ENCODE measurements at places on chromosomes 1 and 21.
A peak's percentile ranks its signal among the peaks of the same experiment; 100 is the strongest.

GRCh38 chr1:52534928-52535764 lies 17.7 kb downstream of the TUT4 start:
- no peaks in the 10 kb centered on the region for H3K27me3 ChIP-seq
- no peak overlapping the region for H3K27ac ChIP-seq
- no peak for DNase-seq
- H3K4me1 ChIP-seq, result no peaks in the 10 kb centered on the region
- H3K36me3 ChIP-seq, result no peaks in the 10 kb centered on the region
- H3K4me3 ChIP-seq, result no peak overlapping the region

GRCh38 chr1:227396539-227397353 lies 78.5 kb upstream of the CDC42BPA start:
- H3K36me3 ChIP-seq, result no peaks in the 10 kb centered on the region
- no peak for DNase-seq
- no peak overlapping the region for H3K4me3 ChIP-seq
- no peak overlapping the region for H3K27ac ChIP-seq

DNA sequence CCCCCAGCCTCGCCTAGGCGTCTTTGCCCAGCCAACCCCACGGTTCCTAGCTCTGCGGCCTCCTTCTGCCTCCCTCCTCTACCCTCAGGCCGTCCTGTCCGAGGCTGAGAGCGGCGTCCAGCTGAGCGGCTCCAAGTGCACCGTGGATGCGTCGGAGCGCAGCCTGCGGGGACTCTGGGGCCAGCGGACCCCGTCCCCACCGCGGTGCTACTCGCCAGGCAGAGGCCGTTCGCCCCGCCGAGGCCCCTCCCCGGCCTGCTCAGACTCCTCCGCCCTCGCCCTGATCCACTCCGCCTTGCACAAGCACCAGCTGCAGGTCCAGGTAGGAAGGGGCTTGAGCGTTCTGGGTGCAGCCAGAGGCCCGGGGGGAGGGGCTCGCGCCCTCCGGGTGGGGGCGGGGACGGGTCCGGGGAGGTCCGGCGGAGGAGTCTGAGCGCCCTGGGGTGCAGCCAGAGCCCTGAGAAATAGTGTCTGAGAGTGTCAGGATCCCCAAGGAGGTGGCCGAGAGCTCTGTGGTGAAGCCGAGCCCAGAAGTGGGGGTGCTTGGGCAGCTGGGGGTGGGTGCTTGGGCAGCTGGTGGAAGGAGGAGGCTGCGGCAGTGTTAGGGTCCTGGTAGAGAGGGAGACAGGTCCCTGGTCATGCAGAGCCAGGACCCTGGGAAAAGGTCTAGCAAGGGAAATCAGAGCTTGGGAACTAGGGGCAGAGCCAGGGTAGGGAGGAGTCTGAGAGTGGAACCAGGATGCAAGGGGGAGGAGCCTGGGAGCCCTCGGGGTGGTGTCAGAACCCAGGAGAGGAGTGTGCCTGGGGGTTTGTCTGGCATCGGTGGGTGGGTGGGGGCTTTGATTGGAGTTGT lies 3.2 kb upstream of the NBPF3 start:
- no peak overlapping the region for H3K27ac ChIP-seq
- H3K27me3 ChIP-seq, result no peaks in the 10 kb centered on the region
- no peaks in the 10 kb centered on the region for H3K36me3 ChIP-seq
- no peaks in the 10 kb centered on the region for H3K4me1 ChIP-seq

GRCh38 chr1:229033480-229033879 lies 237.4 kb upstream of the RAB4A start:
- no peaks in the 10 kb centered on the region for H3K36me3 ChIP-seq
- no peaks in the 10 kb centered on the region for H3K27me3 ChIP-seq
- H3K4me1 ChIP-seq, result no peaks in the 10 kb centered on the region
- H3K27ac ChIP-seq, result no peak overlapping the region
- DNase-seq, result no peak
- no peak overlapping the region for H3K4me3 ChIP-seq

DNA sequence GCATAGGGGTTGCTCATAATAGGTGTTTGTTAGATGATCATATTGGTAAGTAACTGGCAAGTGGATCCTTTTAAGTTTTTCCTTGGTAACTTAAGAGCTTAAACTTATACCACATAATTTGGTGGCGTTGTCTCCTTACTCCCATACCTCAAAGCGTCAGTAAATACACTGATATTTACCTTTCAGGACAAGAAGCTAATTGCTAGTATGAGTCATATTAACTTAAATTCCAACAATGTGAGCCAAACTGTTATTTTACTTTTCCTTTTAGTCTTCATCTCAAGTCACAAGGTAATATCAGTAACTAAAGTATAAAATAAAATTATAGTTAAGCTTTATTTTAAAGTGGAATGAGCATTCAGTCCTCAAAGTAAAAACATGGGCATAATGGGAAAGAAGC lies 9.0 kb upstream of the SH3GLB1 start:
- DNase-seq, result no peak
- no peak overlapping the region for H3K4me3 ChIP-seq
- no peaks in the 10 kb centered on the region for H3K27me3 ChIP-seq
- H3K27ac ChIP-seq, result no peak overlapping the region
- H3K4me1 ChIP-seq, result no peaks in the 10 kb centered on the region

- no peaks in the 10 kb centered on the region for H3K36me3 ChIP-seq
- H3K27me3 ChIP-seq, result no peaks in the 10 kb centered on the region
- H3K4me3 ChIP-seq, result no peak overlapping the region
- H3K27ac ChIP-seq, result no peak overlapping the region
Measured at GRCh38 chr1:18352636-18353265, 128.0 kb upstream of the KLHDC7A start.

- no peaks in the 10 kb centered on the region for H3K4me1 ChIP-seq
- no peak overlapping the region for H3K27ac ChIP-seq
- H3K27me3 ChIP-seq, result no peaks in the 10 kb centered on the region
- DNase-seq, result peak; percentile 41
Measured at GRCh38 chr1:33228935-33229487, 27.3 kb upstream of the ZNF362 start.

DNA sequence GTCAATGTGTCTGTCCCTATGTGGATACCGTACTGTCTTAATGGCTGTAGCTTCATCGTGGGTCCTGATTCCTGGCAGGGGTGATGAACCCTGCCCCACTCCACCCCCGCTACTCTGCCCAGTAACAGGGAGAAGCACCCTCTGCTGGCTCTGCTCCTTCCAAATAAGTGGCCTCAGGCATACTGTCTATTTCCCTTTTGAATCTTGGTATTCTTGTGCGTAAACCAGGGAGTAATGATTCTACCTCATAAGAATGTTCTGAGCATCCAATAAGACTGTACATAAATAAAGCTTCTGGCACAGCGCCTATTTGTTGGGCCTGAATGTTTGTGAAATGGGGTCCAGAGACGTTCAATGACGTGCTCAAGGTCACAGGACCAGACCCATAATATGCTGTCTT lies 35.2 kb upstream of the CTPS1 start:
- H3K4me1 ChIP-seq, result no peaks in the 10 kb centered on the region

GRCh38 chr1:38027201-38028104 lies 14.9 kb downstream of the UTP11 start:
- no peak for DNase-seq
- no peak overlapping the region for H3K4me3 ChIP-seq
- no peaks in the 10 kb centered on the region for H3K27me3 ChIP-seq
- no peak overlapping the region for H3K27ac ChIP-seq
- H3K4me1 ChIP-seq, result peaks cover 3% of the 10 kb centered on the region
- peaks cover 3% of the 10 kb centered on the region for H3K36me3 ChIP-seq

GRCh38 chr1:154998818-154999570 lies 3.6 kb upstream of the ZBTB7B start:
- DNase-seq, result peak; percentile 79
- peak overlapping the region; percentile 95 for H3K27ac ChIP-seq
- no peaks in the 10 kb centered on the region for H3K36me3 ChIP-seq
- H3K4me1 ChIP-seq, result peaks cover 7% of the 10 kb centered on the region
- no peaks in the 10 kb centered on the region for H3K27me3 ChIP-seq

DNA sequence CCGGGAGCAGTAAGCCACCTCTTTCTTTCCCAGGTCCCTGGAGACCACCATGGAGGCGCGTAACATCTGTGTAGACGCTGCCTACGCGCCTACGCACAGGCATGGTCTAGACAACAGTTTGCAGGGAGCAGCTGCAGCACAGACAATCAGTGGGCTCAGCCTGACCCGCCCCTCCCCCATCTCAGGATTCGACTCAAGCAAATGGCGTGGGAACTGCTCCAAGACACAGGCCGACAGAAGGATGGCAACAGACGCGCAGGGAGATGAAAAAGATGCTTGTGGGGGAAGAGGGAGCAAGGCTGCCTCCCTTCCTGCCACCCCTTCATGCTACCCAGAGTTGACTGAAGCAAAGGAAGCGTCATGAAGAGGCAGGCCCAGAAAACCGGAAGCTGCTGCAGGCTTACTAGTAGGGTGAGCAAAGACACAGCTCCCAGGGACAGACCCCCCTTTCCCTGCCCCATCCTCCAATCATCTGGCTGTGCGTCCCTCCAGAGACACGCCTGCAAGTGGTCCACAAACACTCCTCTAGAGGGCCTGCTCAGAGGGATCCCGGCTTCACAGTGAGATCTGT lies 19.5 kb downstream of the STK40 start:
- H3K27ac ChIP-seq, result peak overlapping the region; percentile 50
- no peaks in the 10 kb centered on the region for H3K27me3 ChIP-seq
- peaks cover 30% of the 10 kb centered on the region for H3K4me1 ChIP-seq
- H3K36me3 ChIP-seq, result no peaks in the 10 kb centered on the region
- DNase-seq, result no peak
- H3K4me3 ChIP-seq, result no peak overlapping the region

GRCh38 chr1:234585330-234586055 lies 24.5 kb downstream of the IRF2BP2 start:
- H3K4me3 ChIP-seq, result no peak overlapping the region
- no peak for DNase-seq
- H3K27ac ChIP-seq, result peak overlapping the region; percentile 53

DNA sequence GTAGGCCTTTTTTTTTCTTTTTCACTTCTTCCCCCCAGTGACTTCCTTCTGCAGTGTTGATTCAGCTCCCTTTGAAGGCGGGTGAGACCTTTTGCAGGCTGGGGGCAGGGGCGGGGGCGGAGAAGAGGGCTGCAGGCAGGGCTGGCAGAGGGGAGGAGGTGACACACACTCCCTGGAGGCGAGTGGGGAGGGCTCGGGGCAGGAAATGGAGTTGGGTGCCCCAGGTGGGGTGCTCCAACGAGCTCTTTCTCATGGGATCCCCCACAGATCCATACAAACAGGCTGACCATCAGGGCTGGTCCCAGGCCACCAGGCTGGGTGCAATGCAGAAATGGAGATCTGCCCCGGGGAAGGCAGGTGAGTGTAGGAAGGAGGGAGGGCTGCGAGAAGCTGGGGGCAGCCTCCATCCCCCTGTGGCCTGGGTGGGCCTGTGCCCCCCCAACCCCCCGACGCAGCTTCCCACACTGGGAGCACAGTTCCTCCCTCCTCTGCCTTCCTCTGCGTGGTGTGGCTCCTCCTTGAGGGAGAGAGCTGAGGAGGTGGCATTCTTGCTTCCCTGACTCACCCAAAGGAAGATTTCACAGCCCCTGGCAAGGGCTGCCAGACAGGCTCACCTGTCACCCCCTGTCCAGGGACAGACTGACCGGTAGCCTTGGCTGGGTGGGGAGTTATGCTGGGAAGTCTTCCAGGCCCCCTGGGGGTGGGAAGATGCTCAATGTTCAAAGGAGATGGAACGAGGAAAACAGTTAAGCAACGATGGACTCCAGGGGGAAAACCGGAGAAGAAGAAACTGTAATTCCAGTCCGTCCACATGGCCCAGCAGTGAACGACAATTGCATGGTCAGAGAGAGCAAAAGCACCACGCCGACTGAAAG lies 7.1 kb upstream of the ITGB2 start:
- peaks cover 27% of the 10 kb centered on the region for H3K27me3 ChIP-seq
- peak overlapping the region; percentile 7 for H3K4me3 ChIP-seq
- peaks cover 9% of the 10 kb centered on the region for H3K4me1 ChIP-seq
- no peaks in the 10 kb centered on the region for H3K36me3 ChIP-seq

- no peak overlapping the region for H3K4me3 ChIP-seq
- H3K27me3 ChIP-seq, result no peaks in the 10 kb centered on the region
- no peak overlapping the region for H3K27ac ChIP-seq
- DNase-seq, result no peak
- no peaks in the 10 kb centered on the region for H3K4me1 ChIP-seq
- H3K36me3 ChIP-seq, result no peaks in the 10 kb centered on the region
Measured at GRCh38 chr21:33844104-33844889, 71.3 kb downstream of the ATP5PO start.

GRCh38 chr1:20729990-20730689 lies 2.4 kb downstream of the SH2D5 start:
- DNase-seq, result no peak
- H3K27me3 ChIP-seq, result peaks cover 35% of the 10 kb centered on the region
- no peak overlapping the region for H3K27ac ChIP-seq

DNA sequence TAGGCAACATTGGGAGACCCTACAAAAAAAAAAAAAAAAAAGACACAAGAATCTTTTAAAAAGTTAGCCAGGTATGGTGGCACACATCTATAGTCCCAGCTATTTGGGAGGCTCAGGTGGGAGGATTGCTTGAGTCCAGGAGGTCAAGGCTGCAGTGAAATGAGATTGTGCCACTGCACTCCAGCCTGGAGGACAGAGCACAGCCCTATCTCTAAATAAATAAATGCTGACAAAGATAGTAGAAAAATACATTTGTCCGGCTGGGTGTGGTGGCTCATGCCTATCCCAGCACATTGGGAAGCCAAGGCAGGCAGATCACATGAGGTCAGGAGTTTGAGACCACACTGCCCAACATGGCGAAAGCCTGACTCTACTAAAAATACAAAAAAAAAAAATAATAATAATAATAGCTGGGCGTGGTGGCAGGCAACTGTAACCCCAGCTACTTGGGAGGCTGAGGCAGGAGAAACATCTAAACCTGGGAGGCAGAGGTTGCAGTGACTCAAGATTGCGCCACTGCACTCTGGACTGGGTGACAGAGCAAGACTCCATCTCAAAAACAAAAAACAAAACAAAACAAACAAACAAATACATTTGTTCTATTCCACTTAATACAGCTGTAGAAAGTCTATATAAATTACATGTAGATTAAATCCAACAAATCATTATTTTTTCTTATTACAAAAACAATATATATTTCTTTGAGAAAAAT lies 48.5 kb downstream of the PHACTR4 start:
- no peak overlapping the region for H3K4me3 ChIP-seq
- no peaks in the 10 kb centered on the region for H3K4me1 ChIP-seq
- no peak for DNase-seq
- no peaks in the 10 kb centered on the region for H3K27me3 ChIP-seq

DNA sequence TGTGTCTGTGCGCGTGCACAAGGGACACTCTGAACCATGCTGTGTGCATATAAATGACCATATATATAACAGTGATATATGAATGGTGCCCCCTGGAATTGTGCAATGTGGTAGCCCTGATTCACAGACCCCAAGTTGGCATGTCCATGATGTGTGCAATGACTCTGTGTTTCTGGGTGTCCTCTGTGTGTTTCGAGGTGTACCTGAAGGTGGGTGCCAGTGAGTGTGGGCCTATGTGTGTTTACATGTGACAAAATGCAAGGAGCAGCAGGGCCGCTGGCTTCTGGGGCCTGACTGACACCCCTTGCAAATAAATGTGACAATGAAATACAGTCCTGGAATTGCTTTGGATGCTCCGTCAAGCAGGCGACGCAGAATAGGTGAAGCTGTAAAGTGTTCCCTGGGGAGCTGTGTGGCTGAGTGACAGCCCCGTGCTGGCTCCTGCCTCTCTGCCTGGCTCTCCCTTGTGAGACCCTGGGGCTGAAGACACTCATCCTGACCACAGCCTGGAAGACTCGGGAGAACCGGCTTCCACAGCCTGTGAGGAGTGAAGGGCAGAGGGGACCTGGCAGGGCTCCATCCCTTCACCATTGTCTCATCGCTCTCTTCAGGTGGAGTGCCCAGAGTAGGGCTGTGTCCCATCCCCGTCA lies 38.2 kb upstream of the CSF3R start:
- no peak overlapping the region for H3K27ac ChIP-seq
- H3K27me3 ChIP-seq, result no peaks in the 10 kb centered on the region
- H3K4me1 ChIP-seq, result no peaks in the 10 kb centered on the region
- H3K4me3 ChIP-seq, result no peak overlapping the region
- DNase-seq, result no peak

- H3K27ac ChIP-seq, result no peak overlapping the region
- no peak for DNase-seq
- H3K36me3 ChIP-seq, result no peaks in the 10 kb centered on the region
- H3K4me3 ChIP-seq, result no peak overlapping the region
- no peaks in the 10 kb centered on the region for H3K4me1 ChIP-seq
Measured at GRCh38 chr1:65317866-65318653, 8.7 kb downstream of the DNAJC6 start.

Measured in colonic mucosa (tissue), 4 donors.